ENCODE measurements at places on chromosomes 5 and 9.

DNA sequence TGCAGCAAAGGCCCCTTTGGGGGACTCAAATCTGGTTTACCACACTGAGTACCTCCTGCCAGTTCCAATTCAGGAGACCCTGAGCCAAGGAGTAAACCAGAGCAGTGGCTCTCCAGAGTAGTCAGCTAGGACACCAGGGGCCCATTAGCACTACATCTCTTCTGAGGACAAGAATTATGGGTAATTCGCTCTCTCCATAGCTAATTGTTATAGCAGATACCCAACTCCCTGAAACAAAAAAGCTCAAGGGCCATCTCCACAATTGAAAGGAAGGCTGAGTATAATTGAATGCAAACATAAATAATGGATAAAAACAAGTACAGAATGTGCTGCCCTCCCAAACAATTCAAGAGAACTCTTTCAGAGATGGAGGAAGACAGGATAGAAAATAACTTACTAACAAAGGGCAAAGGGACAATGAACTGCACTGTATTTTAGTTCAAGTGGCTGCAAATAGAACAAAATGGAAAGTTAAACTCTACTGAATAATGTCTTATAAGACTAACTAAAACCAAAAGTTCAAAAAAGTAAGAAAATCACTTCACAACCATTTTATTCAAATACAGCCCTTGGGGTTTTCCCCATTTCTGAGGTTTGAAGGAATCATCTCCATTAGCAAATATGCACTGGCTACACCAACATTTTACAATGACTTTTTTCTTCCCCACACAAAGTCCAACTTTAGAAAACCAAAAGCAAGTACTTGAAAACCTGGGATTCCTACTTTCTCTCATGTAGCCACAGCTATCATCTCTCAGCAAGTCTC is 118.8 kb downstream of the SIL1 start:
- no peak for DNase-seq

GRCh38 chr9:4955836-4956235 is 29.2 kb upstream of the JAK2 start:
- DNase-seq: no peak

GRCh38 chr9:93027750-93028149 is 30.8 kb upstream of the SUSD3 start:
- DNase-seq: no peak

GRCh38 chr5:119951330-119951934 is 322.1 kb downstream of the FAM170A start:
- DNase-seq: no peak

- DNase-seq: no peak
Observed at GRCh38 chr9:13047827-13048587, 231.5 kb downstream of the MPDZ start.

GRCh38 chr9:13149454-13149853 is 130.0 kb downstream of the MPDZ start:
- no peak for DNase-seq

- DNase-seq: no peak
Observed at GRCh38 chr9:134699343-134699740, 57.7 kb downstream of the COL5A1 start.

DNA sequence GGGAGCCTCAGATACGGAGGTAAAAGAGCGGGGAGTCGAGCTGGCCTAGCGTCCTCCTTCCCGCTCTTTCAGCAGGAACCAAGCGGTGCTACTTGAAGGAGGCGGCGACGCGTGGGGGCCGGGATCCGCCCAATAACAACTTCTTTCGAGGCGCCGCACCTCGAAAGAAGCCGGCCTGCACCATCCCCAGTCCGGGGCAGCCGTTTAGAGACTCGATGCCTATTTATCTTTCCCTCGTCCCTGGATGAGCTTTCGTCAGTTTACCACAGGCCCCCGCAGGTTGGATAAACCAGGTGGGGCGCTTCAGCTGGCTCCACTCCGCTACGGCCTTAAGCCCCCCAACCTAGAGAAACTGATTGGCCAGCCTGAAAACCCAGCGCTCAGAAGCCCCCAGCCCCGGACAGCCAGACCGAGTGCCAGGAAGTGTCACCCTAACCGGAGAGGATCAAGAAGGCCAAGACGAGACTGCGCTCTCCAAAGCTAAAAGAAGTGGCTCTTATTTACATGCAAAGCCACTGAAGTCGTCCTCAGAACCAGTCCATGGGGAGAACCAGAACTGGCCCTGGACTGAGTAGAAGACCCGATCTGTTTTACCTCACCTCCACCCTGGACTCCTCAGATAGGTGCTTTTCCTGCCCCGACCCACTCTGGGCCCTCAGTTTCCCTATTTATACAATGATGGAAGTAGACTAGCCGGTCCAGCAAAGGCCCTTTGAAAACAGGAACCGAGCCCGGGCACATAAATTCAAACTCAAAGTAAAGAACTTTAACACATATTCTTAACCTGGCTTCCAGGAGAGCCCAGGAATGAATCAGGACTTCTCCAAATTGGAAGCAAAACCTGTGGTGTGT is 1.4 kb downstream of the HAND1 start:
- DNase-seq: no peak

- no peak for DNase-seq
Observed at GRCh38 chr9:30411571-30411970, 1972.9 kb upstream of the ACO1 start.

DNA sequence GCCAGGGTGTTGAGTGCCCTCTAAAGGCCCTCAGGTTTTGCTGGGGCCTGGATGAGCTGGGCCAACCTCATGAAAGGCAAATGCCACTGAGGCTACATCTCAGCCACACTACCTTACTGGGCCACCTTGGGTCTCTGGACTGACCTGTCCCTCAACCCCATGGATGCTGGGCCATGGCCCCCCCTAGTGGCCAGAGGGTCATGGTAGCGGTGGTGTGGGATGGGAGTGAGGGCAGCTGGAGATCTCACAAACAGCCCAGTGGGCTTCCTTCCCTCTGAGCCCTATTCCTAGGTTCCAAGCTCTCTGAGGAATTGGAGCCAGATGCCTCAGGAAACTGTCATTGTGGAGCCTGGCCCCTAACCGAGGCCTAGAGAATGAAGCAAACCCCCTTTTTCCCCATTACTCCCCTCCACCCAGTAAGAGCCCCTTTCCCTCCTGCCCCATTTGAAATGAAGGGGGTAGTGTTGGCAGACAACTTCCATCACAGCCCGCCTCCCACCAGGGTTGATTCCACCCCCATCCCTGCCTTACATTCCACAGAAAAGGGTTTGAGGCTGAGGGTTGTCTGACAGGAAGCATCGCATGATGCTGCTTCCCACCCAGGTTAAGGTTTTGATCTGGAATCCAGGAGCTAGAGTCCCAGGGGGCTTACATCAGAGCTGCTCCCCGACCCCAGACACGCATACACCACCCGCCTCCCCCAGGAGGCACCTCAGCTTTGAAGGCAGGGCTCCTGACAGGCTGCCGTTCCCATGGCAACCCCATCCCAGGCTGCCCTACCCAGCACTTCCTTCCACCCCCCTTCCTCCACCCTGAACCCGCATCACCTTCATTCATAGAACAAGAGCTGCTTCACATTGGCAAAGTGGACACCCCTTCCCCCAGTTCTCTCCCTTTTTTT is 63.9 kb downstream of the PCDH1 start:
- DNase-seq: no peak

Data from AG04449 (cell line).